ENCODE measurements at places on chromosomes 7 and 10.

DNA sequence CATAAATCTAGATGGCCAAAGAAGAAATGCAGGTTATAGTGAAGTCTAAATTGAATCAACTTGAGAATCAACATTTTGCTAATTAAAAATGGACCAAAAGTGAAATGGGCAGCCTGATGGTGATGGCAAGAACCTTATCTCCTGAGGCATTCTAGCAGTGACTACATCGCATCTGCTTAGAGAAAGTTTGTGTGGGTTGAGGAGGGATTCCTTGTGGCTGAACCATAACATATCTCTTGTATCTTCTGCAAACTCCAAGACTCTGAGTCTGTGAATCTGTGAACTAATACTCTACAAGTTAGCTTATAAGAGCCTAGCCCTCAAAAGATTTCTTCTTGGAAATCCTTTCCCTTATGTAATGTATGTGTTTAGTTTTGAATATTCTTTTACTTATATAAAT lies 85.6 kb downstream of the PRKG1 start:
- DNase-seq: no peak
- no peak overlapping the region for H3K4me3 ChIP-seq
- H3K27me3 ChIP-seq: no peaks in the 10 kb centered on the region
- H3K27ac ChIP-seq: no peak overlapping the region

DNA sequence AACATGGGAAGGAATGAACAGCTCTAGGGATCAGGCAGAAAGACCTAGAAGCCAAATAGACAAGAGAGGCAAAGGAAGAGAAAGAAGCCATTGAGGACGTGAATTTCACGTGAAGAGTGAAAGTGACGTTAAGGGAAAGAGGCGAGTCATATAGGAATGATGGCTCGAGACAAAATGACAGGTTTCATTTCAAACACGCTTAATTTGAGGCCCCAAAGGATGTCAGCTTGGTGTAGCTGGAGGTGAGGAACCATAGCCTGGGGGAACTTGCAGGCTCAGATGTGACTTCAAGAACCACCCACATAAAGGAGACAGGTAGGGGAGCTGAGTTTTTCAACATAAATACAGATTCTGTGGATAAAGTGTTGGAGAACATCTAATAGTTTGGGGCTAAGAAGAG lies 84.3 kb upstream of the ATP6V0A4 start:
- H3K36me3 ChIP-seq: no peaks in the 10 kb centered on the region
- H3K4me1 ChIP-seq: no peaks in the 10 kb centered on the region
- no peak overlapping the region for H3K27ac ChIP-seq
- H3K27me3 ChIP-seq: no peaks in the 10 kb centered on the region
- no peak overlapping the region for H3K4me3 ChIP-seq

DNA sequence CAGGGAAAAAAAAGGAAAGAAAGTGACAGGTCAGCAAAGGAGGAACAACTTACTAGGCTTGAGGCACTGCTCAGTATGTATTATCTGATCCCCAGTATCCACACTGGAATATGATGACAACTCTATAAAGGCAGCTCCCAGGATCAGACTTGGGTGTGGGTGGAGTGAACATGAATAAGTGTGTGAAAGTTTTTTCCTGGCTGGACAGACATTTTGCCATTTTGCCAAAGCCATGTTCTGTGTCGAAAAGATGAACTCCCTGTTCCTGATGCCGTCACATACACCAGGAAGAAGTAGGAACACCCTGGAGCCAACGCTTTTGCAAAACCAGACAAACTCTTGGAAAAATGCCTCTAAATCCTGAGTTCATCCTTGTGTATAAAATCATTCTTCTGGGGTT lies 143.2 kb upstream of the MEOX2 start:
- no peak overlapping the region for H3K4me3 ChIP-seq
- H3K27me3 ChIP-seq: no peaks in the 10 kb centered on the region
- no peaks in the 10 kb centered on the region for H3K36me3 ChIP-seq
- H3K27ac ChIP-seq: peak overlapping the region; percentile 0
- DNase-seq: peak; percentile 17
- no peaks in the 10 kb centered on the region for H3K4me1 ChIP-seq

- no peak overlapping the region for H3K27ac ChIP-seq
- H3K4me1 ChIP-seq: peaks cover 7% of the 10 kb centered on the region
- no peaks in the 10 kb centered on the region for H3K27me3 ChIP-seq
- H3K4me3 ChIP-seq: no peak overlapping the region
Measured at GRCh38 chr7:22587322-22587721, 87.3 kb upstream of the STEAP1B start.

DNA sequence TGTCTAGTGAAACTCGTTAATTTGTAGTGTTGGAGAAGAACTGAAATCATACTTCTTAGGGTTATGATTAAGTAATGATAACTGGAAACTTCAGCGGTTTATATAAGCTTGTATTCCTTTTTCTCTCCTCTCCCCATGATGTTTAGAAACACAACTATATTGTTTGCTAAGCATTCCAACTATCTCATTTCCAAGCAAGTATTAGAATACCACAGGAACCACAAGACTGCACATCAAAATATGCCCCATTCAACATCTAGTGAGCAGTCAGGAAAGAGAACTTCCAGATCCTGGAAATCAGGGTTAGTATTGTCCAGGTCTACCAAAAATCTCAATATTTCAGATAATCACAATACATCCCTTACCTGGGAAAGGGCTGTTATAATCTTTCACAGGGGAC lies 187.6 kb downstream of the CFTR start:
- H3K27me3 ChIP-seq: no peaks in the 10 kb centered on the region
- no peaks in the 10 kb centered on the region for H3K4me1 ChIP-seq
- DNase-seq: no peak

DNA sequence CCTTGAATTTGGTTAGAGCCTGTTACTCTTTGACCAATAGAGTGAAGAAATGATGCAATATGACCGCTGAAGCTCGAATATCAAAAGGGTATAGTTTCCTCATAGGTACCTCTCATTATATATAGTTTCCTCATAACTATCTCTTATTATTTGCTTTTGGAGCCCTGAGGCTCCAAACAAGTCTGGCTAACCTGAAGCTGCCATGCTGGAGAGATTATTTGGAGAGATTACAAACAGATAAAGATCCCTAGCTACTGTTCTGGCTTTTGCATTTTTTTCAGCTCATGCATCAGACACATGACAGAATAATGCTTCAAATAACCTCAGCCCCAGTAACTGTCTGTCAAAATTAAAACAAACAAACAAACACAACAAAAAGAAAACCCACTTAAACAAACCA lies 65.4 kb upstream of the CHRM2 start:
- H3K27ac ChIP-seq: no peak overlapping the region
- H3K4me3 ChIP-seq: no peak overlapping the region
- no peaks in the 10 kb centered on the region for H3K36me3 ChIP-seq
- H3K27me3 ChIP-seq: no peaks in the 10 kb centered on the region
- H3K4me1 ChIP-seq: no peaks in the 10 kb centered on the region

DNA sequence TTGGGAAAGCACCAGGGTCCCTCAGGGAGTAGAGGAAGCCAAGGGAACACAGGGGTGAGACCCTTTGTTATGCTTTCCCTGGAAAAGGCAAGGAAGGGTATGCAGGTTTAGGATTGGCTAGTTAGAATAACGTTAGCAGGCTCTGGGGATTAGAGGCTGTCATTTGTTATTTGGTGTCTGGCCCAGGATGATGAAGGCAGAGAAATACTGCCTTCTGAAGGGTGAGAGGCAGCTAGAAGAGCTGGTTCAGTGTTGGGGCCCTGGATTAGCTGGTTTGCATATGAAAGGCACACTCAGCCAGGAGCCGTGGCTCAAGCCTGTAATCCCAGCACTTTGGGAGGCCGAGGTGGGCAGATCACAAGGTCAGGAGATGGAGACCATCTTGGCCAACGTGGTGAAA lies 3.0 kb upstream of the PILRA start:
- no peak for DNase-seq
- no peaks in the 10 kb centered on the region for H3K4me1 ChIP-seq
- no peaks in the 10 kb centered on the region for H3K27me3 ChIP-seq
- H3K27ac ChIP-seq: no peak overlapping the region
- no peaks in the 10 kb centered on the region for H3K36me3 ChIP-seq
- no peak overlapping the region for H3K4me3 ChIP-seq

GRCh38 chr7:66033471-66034385 lies 41.9 kb upstream of the ASL start:
- no peak overlapping the region for H3K4me3 ChIP-seq
- H3K36me3 ChIP-seq: no peaks in the 10 kb centered on the region
- DNase-seq: no peak
- H3K4me1 ChIP-seq: no peaks in the 10 kb centered on the region

GRCh38 chr10:106547047-106547635 lies 617.4 kb downstream of the SORCS1 start:
- H3K27me3 ChIP-seq: no peaks in the 10 kb centered on the region
- no peak overlapping the region for H3K4me3 ChIP-seq
- no peak for DNase-seq
- no peak overlapping the region for H3K27ac ChIP-seq
- H3K4me1 ChIP-seq: no peaks in the 10 kb centered on the region
- H3K36me3 ChIP-seq: no peaks in the 10 kb centered on the region

- H3K36me3 ChIP-seq: peaks cover 4% of the 10 kb centered on the region
- H3K4me1 ChIP-seq: no peaks in the 10 kb centered on the region
- no peak overlapping the region for H3K27ac ChIP-seq
- no peak overlapping the region for H3K4me3 ChIP-seq
Measured at GRCh38 chr10:119831656-119832055, 41.0 kb downstream of the MCMBP start.

DNA sequence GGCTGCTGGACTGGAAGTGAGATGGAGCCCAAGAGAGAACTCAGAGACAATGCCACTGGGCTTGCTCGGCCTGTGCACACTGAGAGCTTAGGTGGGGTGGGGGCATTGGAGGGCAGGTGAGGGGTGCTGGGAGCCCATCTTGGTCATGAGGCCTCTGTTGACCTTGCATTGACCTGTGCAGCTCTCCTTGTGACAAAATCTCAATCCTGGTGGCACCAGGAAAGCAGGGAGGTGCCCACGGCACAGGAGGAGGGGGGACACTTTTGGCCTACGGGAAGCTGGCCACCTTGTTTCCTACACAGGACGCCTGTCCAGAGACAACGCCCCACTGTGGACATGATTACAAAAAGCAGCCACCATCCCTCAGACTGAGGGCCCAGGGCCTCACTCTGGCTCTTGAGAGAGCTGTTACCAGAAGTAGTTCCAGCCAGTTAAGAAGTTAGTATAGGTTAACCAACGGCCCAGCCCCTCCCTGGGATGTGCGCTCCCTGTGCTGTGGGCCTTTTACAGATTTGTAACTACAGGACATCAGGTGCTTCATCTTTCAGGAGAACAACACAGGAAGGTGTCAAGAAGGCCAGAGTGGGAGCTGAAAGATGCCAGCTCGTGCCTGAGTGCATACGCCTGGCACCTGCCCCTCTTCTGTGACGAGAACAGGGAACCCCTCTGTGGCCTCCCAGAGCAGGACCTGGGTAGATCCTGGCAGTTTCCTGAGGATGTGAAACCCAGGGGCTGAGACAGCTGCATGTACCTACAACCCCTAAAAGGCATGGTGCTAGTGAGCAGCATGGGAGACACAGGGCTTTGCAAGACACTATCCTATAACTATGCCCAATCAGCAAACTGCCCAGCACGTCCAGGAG lies 10.3 kb downstream of the PKD1L1 start:
- no peak overlapping the region for H3K4me3 ChIP-seq
- DNase-seq: no peak
- H3K27ac ChIP-seq: no peak overlapping the region
- H3K27me3 ChIP-seq: no peaks in the 10 kb centered on the region
- no peaks in the 10 kb centered on the region for H3K36me3 ChIP-seq
- H3K4me1 ChIP-seq: no peaks in the 10 kb centered on the region

DNA sequence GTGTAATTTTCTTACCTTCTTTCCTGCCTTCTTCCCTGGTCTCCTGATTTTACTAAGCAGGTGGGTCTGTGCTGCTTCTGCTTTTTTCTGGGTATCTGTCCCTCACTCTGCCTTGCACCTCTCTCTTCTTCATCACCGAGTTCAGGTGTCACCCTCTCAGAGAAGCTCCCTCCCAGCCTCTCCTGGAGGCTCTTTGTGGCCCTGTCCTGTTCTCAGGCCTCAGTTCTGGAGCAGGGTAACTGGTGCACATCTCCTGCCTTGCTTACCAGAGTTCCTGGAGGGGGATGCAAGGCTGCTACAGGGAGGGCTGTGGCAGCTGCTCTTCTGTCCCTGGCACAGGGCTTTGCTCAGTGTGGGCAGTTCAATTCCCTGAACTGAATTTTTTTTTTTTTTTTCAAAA lies 66.1 kb downstream of the RBM33 start:
- no peak for DNase-seq
- no peak overlapping the region for H3K27ac ChIP-seq
- no peaks in the 10 kb centered on the region for H3K4me1 ChIP-seq
- peaks cover 4% of the 10 kb centered on the region for H3K36me3 ChIP-seq
- no peak overlapping the region for H3K4me3 ChIP-seq
- H3K27me3 ChIP-seq: no peaks in the 10 kb centered on the region

- H3K27me3 ChIP-seq: no peaks in the 10 kb centered on the region
- H3K4me1 ChIP-seq: no peaks in the 10 kb centered on the region
- H3K4me3 ChIP-seq: no peak overlapping the region
- no peaks in the 10 kb centered on the region for H3K36me3 ChIP-seq
Measured at GRCh38 chr7:92739091-92739490, 97.3 kb downstream of the CDK6 start.

DNA sequence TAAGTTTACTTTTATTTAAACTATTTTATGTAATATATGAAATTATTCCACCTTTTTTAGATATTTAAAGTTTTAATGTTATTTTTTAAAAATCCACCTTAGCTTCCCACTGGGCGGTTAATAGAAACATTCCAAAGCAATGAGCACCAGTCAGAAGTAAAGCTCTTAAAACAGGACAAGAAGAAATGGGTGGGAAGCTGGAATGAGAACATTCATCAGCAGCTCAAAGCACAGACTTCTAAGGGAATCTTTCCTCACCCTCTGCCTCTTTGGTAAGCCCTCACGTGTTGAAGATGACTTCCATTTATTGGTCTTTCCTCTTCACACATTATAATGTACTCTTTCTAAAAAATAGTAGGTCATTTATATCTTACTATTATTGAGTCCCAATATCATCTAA lies 3.1 kb downstream of the AGMO start:
- no peaks in the 10 kb centered on the region for H3K4me1 ChIP-seq
- no peak overlapping the region for H3K4me3 ChIP-seq
- H3K36me3 ChIP-seq: no peaks in the 10 kb centered on the region
- no peak for DNase-seq
- H3K27ac ChIP-seq: no peak overlapping the region

GRCh38 chr10:18822156-18822555 lies 162.9 kb downstream of the ARL5B start:
- H3K36me3 ChIP-seq: no peaks in the 10 kb centered on the region
- no peak overlapping the region for H3K4me3 ChIP-seq
- H3K4me1 ChIP-seq: no peaks in the 10 kb centered on the region
- DNase-seq: no peak
- no peaks in the 10 kb centered on the region for H3K27me3 ChIP-seq
- no peak overlapping the region for H3K27ac ChIP-seq

DNA sequence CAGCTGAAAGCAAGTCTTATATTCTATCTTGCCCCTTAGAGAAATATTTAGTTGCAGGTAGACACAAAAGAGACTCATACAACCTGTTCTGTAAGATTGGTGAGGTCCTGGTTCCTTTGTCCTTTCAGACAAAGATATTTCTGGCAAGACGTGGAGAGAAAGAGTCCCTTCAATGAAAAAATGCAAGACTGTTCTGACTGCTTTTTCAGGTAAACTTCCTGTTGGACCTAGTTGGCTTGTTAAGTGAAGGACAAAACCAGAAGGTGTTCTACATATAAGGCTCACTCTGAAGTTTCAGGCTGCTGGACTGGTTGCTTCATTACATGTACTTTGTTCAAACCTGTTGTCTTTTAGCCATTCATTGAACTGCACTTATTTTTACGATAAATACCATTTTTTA lies 119.0 kb upstream of the PTPRZ1 start:
- DNase-seq: no peak
- H3K4me1 ChIP-seq: no peaks in the 10 kb centered on the region
- no peak overlapping the region for H3K4me3 ChIP-seq
- H3K36me3 ChIP-seq: no peaks in the 10 kb centered on the region
- H3K27me3 ChIP-seq: no peaks in the 10 kb centered on the region

- no peak for DNase-seq
- H3K36me3 ChIP-seq: no peaks in the 10 kb centered on the region
- no peaks in the 10 kb centered on the region for H3K27me3 ChIP-seq
- H3K27ac ChIP-seq: no peak overlapping the region
- H3K4me3 ChIP-seq: no peak overlapping the region
Measured at GRCh38 chr7:129098409-129099084, 43.6 kb upstream of the TNPO3 start.
